ENCODE measurements at places on chromosomes 7 and 10. TPM values are rescaled to one million over a fixed set of nuclear protein-coding genes. Genes with fewer than 3 reads are reported as not detected.
A peak's percentile ranks its signal among the peaks of the same experiment; 100 is the strongest.

- H3K36me3 ChIP-seq: no peaks in the 10 kb centered on the region
- DNase-seq: peak; percentile 21
- H3K27me3 ChIP-seq: no peaks in the 10 kb centered on the region
- H3K4me1 ChIP-seq: peaks cover 37% of the 10 kb centered on the region
- peak overlapping the region; percentile 82 for H3K27ac ChIP-seq
- peak overlapping the region; percentile 98 for H3K4me3 ChIP-seq
Measured at GRCh38 chr10:101354328-101355071, 535 bp downstream of the BTRC start.

- peaks cover 10% of the 10 kb centered on the region for H3K36me3 ChIP-seq
- no peaks in the 10 kb centered on the region for H3K4me1 ChIP-seq
- H3K4me3 ChIP-seq: no peak overlapping the region
- H3K27ac ChIP-seq: no peak overlapping the region
Measured at GRCh38 chr10:127354992-127355391, 158.6 kb upstream of the INSYN2A start.

DNA sequence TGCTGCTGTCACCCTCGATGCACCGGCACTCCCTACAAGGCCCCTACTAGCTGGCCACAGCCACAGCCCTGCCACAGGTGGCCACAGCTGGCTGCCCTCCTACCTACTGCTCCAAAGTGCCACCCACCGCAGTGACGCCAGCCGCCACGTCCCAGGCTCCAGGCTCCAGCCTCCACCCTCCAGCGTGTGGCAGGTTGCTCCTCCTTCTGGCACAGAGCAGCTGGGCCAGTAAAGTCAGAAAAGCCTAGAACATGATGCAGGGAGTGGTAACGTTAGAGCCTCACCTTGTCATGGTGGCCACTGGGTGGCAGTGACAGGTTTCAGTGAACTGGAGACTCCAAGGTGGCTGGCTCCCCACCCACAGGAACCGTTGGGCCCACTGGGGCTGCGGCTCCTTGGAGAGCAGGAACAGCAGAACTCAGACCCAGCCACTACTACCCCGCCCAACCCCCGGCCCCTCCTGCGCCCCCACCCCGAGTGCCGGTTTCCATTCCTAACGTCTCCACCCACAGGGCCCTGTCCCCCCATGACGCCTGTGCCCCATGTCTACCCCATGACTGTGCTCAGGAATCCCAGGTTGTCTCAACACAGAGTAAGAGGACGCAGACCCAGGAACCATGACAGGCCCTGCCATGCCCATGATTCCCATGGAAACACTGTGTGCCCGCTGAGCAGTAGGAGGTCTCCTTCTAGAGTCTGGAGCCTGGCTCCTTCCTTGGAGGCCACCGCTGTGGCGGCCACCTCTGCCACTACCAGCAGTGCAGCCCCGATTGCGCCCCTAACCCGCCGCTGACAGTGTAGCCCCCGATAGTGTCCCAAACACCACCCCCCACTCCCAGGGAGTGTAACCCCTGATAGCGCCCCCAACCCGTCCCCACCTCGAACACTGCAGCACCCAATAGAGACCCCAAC is 52.3 kb upstream of the ZNF33B start:
- H3K36me3 ChIP-seq: no peaks in the 10 kb centered on the region
- H3K27me3 ChIP-seq: no peaks in the 10 kb centered on the region
- H3K27ac ChIP-seq: no peak overlapping the region
- peaks cover 7% of the 10 kb centered on the region for H3K4me1 ChIP-seq

DNA sequence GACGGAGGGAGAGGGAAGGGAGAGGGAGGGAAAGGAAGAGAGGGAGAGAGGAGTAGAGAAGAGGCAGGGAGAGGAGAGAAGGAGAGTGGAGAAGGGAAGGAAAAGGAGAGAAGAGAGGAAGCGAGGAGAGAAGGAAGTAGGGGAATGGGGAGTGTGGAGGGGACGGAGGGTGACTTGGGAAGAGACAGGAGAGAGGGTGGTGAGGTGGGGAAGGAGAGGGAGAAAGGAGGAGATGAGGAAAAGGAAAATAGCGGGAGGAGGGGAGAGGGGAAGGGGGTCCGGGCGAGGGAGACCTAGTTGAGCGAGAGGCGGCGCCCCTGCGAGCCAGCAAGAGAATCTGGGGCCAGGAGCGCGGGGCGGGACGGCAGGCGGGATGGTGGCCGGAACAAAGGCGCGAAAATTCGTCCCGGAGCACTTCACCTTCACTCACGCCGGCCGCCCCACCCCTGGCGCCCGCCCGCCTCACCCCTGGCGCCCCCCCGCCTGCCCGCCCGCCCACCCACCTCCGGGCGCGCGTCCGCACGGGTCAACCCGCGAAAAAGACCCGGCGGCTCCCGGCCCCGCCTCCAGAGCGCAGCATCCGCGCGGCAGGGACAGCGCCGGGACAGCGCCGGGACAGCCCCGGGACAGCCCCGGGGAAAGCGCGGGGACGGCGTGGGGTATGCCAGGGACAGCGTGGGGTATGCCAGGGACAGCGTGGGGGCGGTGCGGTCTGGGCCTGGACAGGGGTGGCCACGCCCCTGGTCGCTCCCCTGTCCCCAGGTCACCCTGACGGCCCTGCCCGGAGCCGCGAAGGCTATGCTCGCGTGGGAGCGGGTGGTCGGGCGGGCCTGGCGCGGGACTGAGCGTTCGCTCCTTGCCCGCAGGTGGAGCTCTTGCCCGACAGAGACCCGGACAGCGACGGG is 4.2 kb downstream of the VSTM2A start:
- no peaks in the 10 kb centered on the region for H3K36me3 ChIP-seq
- no peak overlapping the region for H3K4me3 ChIP-seq
- peaks cover 41% of the 10 kb centered on the region for H3K27me3 ChIP-seq
- H3K4me1 ChIP-seq: no peaks in the 10 kb centered on the region
- DNase-seq: peak; percentile 20

- DNase-seq: no peak
- H3K4me1 ChIP-seq: no peaks in the 10 kb centered on the region
- H3K27me3 ChIP-seq: no peaks in the 10 kb centered on the region
- no peak overlapping the region for H3K4me3 ChIP-seq
Measured at GRCh38 chr7:46939558-46939957, 642.4 kb downstream of the TNS3 start.

DNA sequence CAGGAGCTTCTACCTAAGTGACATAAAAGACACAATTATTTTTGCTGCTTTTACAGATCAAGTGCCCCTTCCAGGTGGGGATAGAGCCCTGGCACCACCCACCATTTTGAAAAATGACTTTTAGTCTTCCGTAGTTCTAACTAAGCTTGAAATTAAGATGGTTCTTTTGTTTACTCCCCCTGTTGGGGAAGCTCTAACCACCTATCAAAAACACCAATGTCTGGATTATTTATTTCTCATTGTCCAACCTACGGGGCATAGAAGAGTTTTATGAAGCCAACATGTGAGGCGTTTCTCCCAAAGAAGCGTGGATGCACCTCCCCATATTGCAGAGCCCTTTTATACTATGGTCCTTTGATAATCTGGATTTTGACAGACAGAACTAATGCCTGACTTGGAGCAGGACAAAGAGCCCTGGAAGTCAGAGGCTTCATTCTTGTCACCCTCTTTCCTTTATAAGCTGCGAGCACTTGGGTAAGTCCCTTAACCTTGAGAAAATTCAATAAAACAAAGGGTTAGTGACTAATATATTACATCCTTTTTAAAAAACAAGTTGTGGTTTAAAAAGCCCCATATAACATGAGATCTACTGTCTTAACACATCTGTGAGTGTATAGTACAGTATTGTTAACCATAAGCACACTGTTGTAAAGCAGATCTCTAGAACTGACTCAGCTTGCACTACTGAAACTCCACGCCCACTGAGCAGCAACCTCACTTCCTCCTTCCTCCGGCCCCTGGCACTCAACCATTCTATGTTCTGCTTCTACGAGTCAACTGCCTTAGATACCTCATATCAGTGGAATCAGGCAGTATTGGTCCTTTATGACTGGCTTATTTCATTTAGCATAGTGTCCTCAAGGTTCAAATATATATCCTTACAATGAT is 67.5 kb downstream of the ATXN7L1 start:
- H3K36me3 ChIP-seq: no peaks in the 10 kb centered on the region
- peaks cover 22% of the 10 kb centered on the region for H3K4me1 ChIP-seq
- no peak overlapping the region for H3K4me3 ChIP-seq
- H3K27me3 ChIP-seq: no peaks in the 10 kb centered on the region

DNA sequence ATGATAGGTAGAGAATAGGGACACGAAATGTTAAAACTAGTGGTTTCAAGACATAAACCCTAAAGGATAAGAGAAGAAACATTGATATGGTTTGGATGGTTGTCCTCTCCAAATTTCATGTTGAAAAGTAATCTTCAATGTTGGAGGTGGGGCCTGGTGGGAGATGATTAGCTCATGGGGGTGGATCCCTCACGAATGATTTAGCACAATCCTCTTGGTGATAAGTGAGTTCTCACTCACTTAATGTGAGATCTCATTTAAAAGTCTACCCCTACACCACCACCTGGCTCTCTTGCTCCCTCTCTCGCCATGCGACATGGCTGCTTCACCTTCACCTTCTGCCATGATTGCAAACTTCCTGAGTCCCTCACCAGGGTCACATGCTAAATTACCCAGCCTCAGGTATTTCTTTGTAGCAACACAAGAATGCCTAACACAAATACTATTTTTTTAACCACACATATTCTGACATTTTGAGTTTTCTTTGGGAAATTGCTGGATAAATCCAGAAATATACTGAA is 242.4 kb upstream of the PHF14 start:
- H3K4me3 ChIP-seq: no peak overlapping the region
- H3K36me3 ChIP-seq: no peaks in the 10 kb centered on the region
- H3K27ac ChIP-seq: no peak overlapping the region
- no peaks in the 10 kb centered on the region for H3K4me1 ChIP-seq
- H3K27me3 ChIP-seq: no peaks in the 10 kb centered on the region

SOSTDC1 gene
- total RNA-seq: not detected

TAS2R5 gene
- total RNA-seq: 1.7 TPM

WAPL gene
- 43.5 TPM for total RNA-seq

Measured in HepG2 (cell line).